Fibroblast of lung (primary cell): ENCODE measurements at places on chromosomes 11 and 22. TPM values are rescaled to one million over a fixed set of nuclear protein-coding genes. Genes with fewer than 3 reads are reported as not detected.

DNA sequence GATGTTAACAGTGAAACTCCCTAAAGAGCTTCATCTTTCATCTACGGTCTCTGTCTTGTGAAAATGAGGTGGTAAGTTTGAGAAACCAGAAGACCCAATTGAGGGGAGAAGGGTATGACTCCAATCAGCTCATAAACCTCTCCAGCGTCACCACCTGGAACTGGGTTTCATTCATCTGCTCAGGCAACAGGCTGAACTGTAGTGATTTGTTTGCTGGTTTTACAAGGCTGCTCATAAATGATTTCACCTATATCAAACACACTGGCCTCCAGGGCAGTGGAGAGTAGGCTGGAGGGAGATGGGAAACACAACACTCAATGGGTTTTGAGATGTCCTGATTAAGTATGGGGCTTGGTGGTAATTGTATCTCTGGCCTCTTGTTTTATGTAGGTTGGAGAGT, 79.0 kb downstream of the EFCAB6 start:
- no peak overlapping the region for H3K27ac ChIP-seq
- H3K27me3 ChIP-seq: no peaks in the 10 kb centered on the region
- no peaks in the 10 kb centered on the region for H3K4me1 ChIP-seq
- no peaks in the 10 kb centered on the region for H3K36me3 ChIP-seq
- H3K4me3 ChIP-seq: no peak overlapping the region
- no peak for DNase-seq

- no peak overlapping the region for H3K27ac ChIP-seq
- H3K4me1 ChIP-seq: no peaks in the 10 kb centered on the region
- H3K27me3 ChIP-seq: peaks cover 10% of the 10 kb centered on the region
- no peak overlapping the region for H3K4me3 ChIP-seq
Observed at GRCh38 chr11:129613071-129613470, 202.6 kb upstream of the TMEM45B start.

The ROBO4 gene
- polyA plus RNA-seq: 0.45 and 0.63 TPM in 2 replicates

GRCh38 chr11:37755521-37755920, 1157.5 kb upstream of the RAG2 start:
- H3K4me1 ChIP-seq: no peaks in the 10 kb centered on the region
- H3K27me3 ChIP-seq: no peaks in the 10 kb centered on the region
- no peak for DNase-seq
- H3K36me3 ChIP-seq: no peaks in the 10 kb centered on the region
- H3K27ac ChIP-seq: no peak overlapping the region
- no peak overlapping the region for H3K4me3 ChIP-seq

The KRTAP5-11 gene
- polyA plus RNA-seq: not detected in 2 replicates

DNA sequence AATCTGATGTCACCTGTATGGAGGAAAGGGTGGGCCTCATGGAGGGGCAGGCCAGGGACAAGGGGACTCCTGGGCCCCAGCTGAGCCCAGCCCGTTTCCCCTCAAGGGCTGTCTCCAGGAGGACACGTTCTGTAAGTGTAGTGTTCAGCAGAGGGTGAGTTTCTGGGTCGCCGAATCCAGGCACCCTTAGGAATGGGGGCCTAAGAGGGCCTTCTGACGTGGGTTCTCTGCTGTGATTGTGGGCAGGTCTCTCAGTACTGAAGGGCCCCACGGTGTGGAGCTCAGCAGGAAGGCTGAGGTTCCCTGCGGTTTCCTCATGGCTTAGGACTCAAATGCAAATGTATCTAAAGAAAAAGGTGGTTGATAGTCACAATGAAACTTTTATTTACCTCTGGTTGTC, 6.5 kb downstream of the PTDSS2 start:
- H3K4me1 ChIP-seq: peaks cover 2% of the 10 kb centered on the region
- peaks cover 26% of the 10 kb centered on the region for H3K36me3 ChIP-seq
- DNase-seq: no peak
- no peak overlapping the region for H3K4me3 ChIP-seq
- no peak overlapping the region for H3K27ac ChIP-seq
- no peaks in the 10 kb centered on the region for H3K27me3 ChIP-seq

DNA sequence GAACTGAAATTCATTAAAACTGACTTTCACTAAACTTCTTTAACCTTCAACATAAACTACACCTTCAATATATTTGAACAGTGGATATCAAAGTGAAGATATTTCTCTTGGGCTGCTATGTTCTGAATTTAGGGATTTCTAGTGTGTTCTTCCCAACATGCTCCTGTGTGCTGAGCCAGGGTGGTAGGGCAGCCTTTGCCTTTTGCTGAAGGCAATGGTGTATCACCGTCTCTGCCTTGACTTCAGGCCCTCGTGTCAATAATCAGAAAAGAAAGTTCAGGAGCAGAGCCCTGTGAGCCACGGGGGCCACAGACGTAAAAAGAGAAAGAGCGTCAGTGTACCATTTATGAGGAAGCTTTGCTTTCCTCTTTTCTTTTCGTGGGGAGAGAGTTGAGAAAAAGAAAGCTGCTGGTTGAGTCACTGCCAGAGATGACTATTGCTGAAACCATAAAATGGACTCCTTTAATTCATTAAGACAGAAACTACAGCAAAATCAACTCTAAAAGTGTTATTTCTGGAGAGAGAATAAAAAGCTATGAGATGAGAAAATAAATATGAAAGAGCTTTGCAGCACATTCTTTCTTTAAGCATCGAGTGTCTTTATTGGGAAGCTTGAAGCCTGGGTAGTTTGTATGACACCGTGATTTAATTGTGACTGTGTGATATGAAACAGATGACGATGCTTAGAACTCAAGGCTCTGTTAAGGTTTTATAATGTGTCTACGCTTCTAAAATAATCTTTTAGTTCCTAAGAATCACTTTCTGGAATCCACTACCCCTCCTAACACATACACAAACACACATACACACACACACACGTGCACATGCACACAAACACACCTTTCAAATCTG, 271.8 kb upstream of the MTNR1B start:
- H3K27me3 ChIP-seq: no peaks in the 10 kb centered on the region
- H3K27ac ChIP-seq: no peak overlapping the region
- DNase-seq: no peak
- peaks cover 2% of the 10 kb centered on the region for H3K4me1 ChIP-seq
- H3K36me3 ChIP-seq: no peaks in the 10 kb centered on the region
- H3K4me3 ChIP-seq: no peak overlapping the region

The EFCAB6 gene
- 0.38 and 1.0 TPM in 2 replicates for polyA plus RNA-seq

DNA sequence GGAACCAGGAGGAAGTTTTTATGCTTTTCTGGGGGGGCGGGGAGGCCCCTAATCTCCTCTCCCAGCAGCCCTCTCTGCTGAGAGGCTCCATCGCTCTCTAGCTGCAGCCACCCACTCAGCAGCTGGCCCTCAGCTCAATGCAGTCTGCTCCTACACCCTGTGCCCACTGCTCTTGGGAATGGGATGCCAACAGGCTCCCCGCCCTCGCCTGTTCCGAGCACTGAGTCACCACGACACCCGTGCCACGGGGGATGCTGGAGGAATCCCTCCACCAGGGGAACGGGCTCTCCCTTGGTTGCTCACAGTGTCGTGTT, 23.5 kb upstream of the SUSD2 start:
- H3K4me1 ChIP-seq: peaks cover 29% of the 10 kb centered on the region
- no peaks in the 10 kb centered on the region for H3K27me3 ChIP-seq
- DNase-seq: peak; percentile 27
- no peak overlapping the region for H3K27ac ChIP-seq
- peaks cover 9% of the 10 kb centered on the region for H3K36me3 ChIP-seq

The ENTHD1 gene
- not detected in 2 replicates for polyA plus RNA-seq

GRCh38 chr22:40966726-40967085, 15.5 kb downstream of the RBX1 start:
- no peaks in the 10 kb centered on the region for H3K27me3 ChIP-seq
- H3K4me1 ChIP-seq: no peaks in the 10 kb centered on the region
- no peak overlapping the region for H3K4me3 ChIP-seq
- H3K36me3 ChIP-seq: peaks cover 12% of the 10 kb centered on the region
- no peak for DNase-seq
- no peak overlapping the region for H3K27ac ChIP-seq

DNA sequence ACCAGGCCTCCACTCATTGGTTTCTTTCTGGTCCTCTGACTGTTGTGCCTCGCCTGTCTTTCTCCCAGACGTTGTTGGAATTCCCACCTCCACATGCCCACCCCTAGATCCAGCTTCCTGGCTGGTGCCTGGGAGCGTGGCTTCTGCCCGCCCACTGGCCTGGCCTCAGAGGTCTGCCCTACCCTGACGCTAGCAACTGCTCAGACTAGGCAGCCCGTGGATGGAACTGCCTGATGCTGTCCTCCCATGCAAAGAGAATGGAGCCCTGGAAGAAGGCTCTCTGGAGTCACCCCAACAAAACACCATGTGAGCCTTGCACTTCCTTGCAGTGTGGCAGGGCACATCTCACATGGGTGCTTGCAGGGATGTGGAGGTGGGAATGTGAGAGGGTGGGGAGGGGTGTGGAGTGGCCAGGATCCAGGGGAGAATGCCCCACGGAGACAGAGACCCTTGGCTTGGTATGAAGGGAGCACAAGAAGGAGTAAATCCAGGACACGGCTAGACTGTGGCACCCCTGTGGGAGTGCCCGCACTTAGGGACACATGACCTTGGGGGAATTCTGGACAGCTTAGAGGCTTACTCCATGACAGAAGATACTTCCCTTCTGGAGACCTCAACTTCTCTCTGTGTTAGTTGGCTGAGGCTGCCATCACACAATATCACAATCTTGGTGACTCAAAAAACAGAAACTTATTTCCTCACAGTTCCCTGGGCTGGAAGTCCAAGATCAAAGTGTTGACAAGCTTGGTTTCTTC, 22.5 kb upstream of the ADA2 start:
- H3K27me3 ChIP-seq: no peaks in the 10 kb centered on the region
- H3K36me3 ChIP-seq: no peaks in the 10 kb centered on the region
- no peak for DNase-seq

- no peak overlapping the region for H3K27ac ChIP-seq
- no peak for DNase-seq
- H3K4me1 ChIP-seq: no peaks in the 10 kb centered on the region
- no peak overlapping the region for H3K4me3 ChIP-seq
Observed at GRCh38 chr11:1468473-1469066, 18.0 kb downstream of the MOB2 start.

- no peak for DNase-seq
- no peaks in the 10 kb centered on the region for H3K27me3 ChIP-seq
- no peaks in the 10 kb centered on the region for H3K36me3 ChIP-seq
- no peak overlapping the region for H3K27ac ChIP-seq
Observed at GRCh38 chr22:18024956-18025720, 777 bp upstream of the MICAL3 start.

GRCh38 chr11:102773386-102773785, 7.0 kb downstream of the MMP10 start:
- no peak overlapping the region for H3K27ac ChIP-seq
- H3K36me3 ChIP-seq: no peaks in the 10 kb centered on the region
- peak; percentile 39 for DNase-seq
- H3K4me3 ChIP-seq: no peak overlapping the region
- H3K27me3 ChIP-seq: no peaks in the 10 kb centered on the region

The UBQLN3 gene
- not detected in 2 replicates for polyA plus RNA-seq

GRCh38 chr11:55726715-55727324, 46.4 kb upstream of the OR5D13 start:
- no peaks in the 10 kb centered on the region for H3K4me1 ChIP-seq
- H3K27ac ChIP-seq: no peak overlapping the region
- H3K4me3 ChIP-seq: no peak overlapping the region
- no peak for DNase-seq

DNA sequence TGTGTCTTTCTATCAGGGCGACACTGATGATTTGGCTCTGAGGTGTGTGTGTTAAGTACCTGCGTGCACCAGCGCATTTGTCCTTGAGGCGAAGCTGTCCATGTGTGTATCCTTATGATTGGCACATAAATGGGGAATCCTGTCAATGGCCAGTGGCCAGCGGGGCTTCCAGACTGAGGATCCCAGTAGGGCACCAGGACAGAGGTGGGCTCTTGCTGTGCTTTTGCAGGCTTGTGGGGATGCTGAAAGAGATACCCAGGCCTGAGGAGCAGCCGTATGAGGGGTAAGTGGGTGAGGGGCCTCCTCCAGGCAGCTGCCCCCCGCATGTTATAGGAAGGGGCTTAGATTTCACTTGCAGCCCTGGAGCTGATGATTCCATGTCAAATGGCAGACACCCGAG, 156.8 kb downstream of the ST3GAL4 start:
- H3K4me3 ChIP-seq: no peak overlapping the region
- H3K4me1 ChIP-seq: no peaks in the 10 kb centered on the region
- no peaks in the 10 kb centered on the region for H3K36me3 ChIP-seq
- no peaks in the 10 kb centered on the region for H3K27me3 ChIP-seq
- no peak overlapping the region for H3K27ac ChIP-seq

DNA sequence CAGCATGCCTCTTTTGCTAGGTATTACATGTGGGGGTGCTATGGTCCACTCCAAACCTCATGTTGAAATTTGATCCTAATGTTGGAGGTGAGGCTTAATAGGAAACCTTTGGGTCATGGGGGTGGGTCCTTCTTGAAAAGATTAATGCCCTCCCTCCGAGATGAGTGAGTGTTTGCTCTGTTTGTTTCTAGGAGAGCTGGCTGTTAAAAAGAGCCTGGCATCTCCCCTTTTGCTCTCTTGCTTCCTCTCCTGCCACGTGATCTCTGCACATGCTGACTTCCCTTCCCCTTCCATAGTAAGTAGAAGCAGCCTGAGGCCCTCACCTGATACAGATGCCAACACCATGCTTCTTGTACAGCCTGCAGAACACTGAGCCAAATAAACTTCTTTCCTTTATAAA, 104.5 kb downstream of the FAT3 start:
- no peaks in the 10 kb centered on the region for H3K36me3 ChIP-seq
- no peak for DNase-seq
- H3K27me3 ChIP-seq: no peaks in the 10 kb centered on the region

The C22orf31 gene
- polyA plus RNA-seq: 0.14 TPM in 1 of 2 replicates, not detected in the other

GRCh38 chr11:66542362-66542761, 3.5 kb downstream of the ZDHHC24 start:
- peaks cover 8% of the 10 kb centered on the region for H3K4me1 ChIP-seq
- H3K27ac ChIP-seq: no peak overlapping the region
- peaks cover 4% of the 10 kb centered on the region for H3K36me3 ChIP-seq
- peak; percentile 33 for DNase-seq
- no peak overlapping the region for H3K4me3 ChIP-seq

- H3K4me1 ChIP-seq: no peaks in the 10 kb centered on the region
- H3K36me3 ChIP-seq: no peaks in the 10 kb centered on the region
- H3K27ac ChIP-seq: no peak overlapping the region
- H3K4me3 ChIP-seq: no peak overlapping the region
Observed at GRCh38 chr11:134628426-134628825, 216.4 kb upstream of the B3GAT1 start.
